ENCODE measurements at places on chromosomes 5 and 9.
A peak's percentile ranks its signal among the peaks of the same experiment; 100 is the strongest.

GRCh38 chr9:106112935-106113334, 418.6 kb downstream of the TMEM38B start:
- DNase-seq = no peak

- no peak for DNase-seq
These were observed 492.4 kb upstream of the KLF4 start for GRCh38 chr9:107982001-107982400.

GRCh38 chr5:151740958-151741373, 17.5 kb downstream of the ATOX1 start:
- DNase-seq = peak; percentile 61

- no peak for DNase-seq
These were observed 137.6 kb upstream of the ZNF618 start for GRCh38 chr9:113738496-113738892.

- no peak for DNase-seq
These were observed 152.3 kb downstream of the SNX18 start for GRCh38 chr5:54669845-54670244.

GRCh38 chr5:132472431-132472830, 18.1 kb downstream of the IRF1 start:
- DNase-seq = no peak

- no peak for DNase-seq
These were observed 520.1 kb downstream of the CHSY3 start for GRCh38 chr5:130424341-130424740.

- DNase-seq = no peak
These were observed 506.7 kb downstream of the TMEM232 start for GRCh38 chr5:110219769-110220168.

DNA sequence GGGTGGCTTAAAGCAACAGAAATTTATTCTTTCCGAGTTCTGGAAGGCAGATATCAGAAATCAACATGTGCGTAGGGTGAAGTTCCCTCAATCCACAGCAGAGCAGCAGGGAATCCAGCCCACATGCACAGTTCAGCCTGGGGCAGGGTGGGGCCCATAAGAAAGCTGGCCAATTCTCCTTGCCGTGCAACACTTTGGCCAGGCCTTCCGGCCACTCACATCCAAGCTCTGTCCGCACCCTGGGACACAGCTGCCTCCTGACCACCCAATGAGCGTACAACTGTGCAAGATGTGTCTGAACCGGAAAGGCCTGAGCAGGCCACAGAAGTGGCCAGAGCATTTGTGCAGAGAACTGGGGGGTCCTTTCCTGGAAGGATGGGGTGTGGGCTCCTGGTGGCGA, 274.9 kb downstream of the GADD45G start:
- peak; percentile 84 for DNase-seq

DNA sequence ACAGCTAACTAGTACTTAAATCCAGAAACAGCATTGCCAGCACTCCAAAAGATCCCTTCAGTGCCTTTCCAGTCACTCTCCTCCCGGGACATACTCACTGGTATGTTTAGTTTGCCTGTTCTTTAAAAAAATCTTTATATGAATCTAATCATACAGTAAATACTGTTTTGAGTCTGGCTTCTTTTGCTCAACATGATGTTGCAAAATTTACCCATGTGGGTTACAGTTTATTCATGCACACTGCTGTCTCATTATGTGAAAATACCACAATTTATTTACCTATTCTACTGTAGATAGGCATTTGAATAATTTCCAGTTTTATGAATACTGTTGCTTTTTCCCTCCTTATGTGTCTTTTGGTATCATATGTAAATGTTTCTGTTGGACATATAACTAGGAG, 13.5 kb downstream of the NDFIP1 start:
- DNase-seq = no peak

DNA sequence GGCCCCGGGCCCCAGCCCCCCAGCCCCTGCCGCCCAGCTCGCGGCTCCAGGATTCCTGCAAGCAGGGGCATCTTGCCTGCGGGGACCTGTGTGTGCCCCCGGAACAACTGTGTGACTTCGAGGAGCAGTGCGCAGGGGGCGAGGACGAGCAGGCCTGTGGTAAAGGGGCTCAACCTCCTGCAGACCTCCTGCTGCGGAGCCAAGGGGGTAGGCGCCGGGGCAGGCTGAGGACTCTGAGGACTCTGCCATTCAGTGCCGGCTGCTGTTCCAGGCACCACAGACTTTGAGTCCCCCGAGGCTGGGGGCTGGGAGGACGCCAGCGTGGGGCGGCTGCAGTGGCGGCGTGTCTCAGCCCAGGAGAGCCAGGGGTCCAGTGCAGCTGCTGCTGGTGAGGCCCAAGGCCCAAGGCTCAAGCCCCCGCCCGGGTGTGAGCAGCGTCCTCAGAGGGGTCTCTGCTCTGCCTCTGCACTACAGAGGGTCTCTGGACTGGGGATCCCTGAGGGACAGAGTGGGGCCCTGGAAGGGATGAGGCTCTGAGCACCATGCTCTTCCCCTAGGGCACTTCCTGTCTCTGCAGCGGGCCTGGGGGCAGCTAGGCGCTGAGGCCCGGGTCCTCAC, 3.4 kb downstream of the MAMDC4 start:
- DNase-seq = no peak

DNA sequence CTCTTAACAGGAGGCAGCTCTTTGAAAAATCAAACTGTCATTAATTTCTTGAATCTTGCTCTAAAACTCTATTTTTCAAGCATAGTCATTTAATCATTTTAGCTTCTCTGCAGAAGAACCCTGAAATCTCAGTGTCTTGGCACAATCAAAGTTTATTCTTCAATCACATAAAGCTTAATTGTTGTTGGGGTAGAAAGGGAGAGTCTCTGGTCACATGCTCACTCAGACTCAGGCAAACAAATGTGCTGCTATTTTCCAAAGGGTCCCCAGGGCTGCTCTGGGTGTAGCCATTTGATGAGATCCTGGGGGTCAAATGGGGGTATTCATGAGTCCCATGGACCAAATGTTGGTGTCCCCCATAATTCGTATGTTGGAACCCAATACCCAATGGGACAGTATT, 114.8 kb downstream of the MSX2 start:
- no peak for DNase-seq

Measured in muscle of back (tissue), 13 donors.